ENCODE measurements at places on chromosomes 11 and 22.

- DNase-seq: peak; percentile 63
Measured at GRCh38 chr11:111878849-111879636, at the start of the genes CFAP68 and FDXACB1. Gene CFAP68 (plus strand): TSS chr11:111879541. CDS start chr11:111879561, 20 bp downstream. Gene FDXACB1 (minus strand): TSS chr11:111879165. CDS start chr11:111879132, 33 bp downstream.

- DNase-seq: no peak
Measured at GRCh38 chr22:37887584-37888378, 18.3 kb upstream of the MICALL1 start.

- DNase-seq: no peak
Measured at GRCh38 chr11:124814739-124815138, 14.5 kb upstream of the MSANTD2 start.

GRCh38 chr11:125807909-125808308 lies 20.0 kb downstream of the PATE3 start:
- DNase-seq: no peak

DNA sequence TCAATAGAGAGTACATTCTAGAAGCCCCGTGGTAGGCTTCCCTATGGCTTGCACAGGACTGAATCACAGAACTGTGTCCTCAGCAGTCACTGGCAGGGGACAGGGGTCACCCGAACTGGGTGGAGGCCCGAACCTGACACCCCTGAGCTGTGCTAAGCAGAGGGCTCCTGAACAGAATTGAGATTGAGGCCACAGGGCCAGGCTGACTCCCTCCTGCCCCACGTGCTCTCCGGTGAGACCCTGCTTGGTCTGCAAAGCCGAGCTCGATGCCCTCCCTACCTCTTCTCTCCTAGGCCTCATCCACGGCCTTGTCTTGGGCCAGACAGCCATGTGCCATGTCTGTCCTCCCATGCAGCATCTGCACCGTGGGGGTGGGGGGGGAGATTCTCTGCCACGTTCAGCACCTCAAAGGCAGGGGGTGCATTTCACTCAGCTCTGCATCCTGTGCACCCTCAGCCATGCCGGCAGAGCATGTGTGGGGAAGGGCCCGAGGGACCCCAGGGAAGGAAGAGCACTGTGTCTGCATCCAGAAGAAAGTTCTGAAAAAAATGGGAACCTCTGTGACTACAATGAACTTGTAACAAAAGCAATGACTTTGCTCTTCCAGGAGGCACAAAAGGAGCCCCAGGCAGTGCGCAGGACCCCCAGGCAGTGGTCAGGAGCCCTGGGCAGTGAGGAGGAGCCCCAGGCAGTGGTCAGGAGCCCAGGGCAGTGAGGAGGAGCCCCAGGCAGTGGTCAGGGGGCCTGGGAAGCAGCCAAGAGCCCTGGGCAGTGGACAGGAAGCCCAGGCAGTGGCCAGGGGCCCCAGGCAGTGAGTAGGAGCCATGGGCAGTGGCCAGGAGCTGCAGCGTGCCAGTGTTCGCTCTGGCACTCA lies 76.7 kb upstream of the SEPTIN5 start:
- no peak for DNase-seq

All from GOT3 (cell line).